ENCODE measurements at places on chromosomes 7 and 10. TPM values are rescaled to one million over a fixed set of nuclear protein-coding genes. Genes with fewer than 3 reads are reported as not detected.

DNA sequence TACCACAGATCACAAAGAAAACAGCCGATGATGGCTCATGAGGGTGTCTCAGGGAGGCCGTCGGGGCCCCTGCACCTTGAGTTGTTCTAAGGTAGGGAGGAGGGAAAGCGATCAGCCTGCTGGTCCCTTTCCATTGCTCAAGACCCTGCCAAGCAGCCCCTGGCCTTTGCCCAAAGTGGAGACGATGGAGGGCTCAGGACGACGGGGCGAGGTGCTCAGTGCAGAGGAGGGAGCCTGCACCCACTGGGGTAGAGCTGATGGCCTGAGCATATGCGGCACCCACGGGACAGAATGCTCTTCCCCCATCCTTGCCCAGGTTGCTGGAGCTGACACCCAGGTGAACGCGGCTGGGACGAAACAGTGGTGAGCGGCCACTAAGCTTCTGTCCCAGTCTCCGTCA lies 58.3 kb upstream of the FAM20C start:
- peaks cover 11% of the 10 kb centered on the region for H3K27me3 ChIP-seq
- no peak for DNase-seq
- H3K27ac ChIP-seq = no peak overlapping the region
- peaks cover 7% of the 10 kb centered on the region for H3K4me1 ChIP-seq
- H3K36me3 ChIP-seq = no peaks in the 10 kb centered on the region
- no peak overlapping the region for H3K4me3 ChIP-seq

DNA sequence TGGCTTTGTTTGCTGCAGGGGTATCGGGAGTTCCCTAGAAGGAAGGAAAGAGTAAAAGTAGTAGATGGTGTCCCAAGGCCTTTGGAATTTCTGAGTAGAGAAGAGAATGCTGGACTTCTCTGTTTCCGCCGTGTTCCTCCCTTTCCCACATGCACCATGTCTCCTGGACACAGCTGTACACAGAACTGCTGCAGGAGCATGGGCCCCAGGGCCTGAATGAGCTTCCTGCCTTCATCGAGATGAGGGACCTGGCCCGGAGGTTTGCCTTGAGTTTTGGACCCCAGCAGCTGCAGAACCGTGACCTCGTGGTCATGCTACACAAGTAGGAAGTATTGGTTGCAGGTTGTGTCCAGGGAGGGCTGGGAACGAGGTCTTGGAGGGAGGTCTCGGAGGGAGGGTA lies 15.3 kb upstream of the PVRIG start:
- no peak overlapping the region for H3K4me3 ChIP-seq
- H3K36me3 ChIP-seq = no peaks in the 10 kb centered on the region
- peaks cover 18% of the 10 kb centered on the region for H3K27me3 ChIP-seq
- DNase-seq = no peak

GRCh38 chr7:86485827-86486226 lies 157.9 kb upstream of the GRM3 start:
- H3K36me3 ChIP-seq = no peaks in the 10 kb centered on the region
- no peaks in the 10 kb centered on the region for H3K4me1 ChIP-seq
- no peaks in the 10 kb centered on the region for H3K27me3 ChIP-seq
- DNase-seq = no peak

- no peak overlapping the region for H3K27ac ChIP-seq
- H3K27me3 ChIP-seq = peaks cover 1% of the 10 kb centered on the region
- no peak for DNase-seq
Measured at GRCh38 chr7:55595511-55595910, 23.2 kb upstream of the VOPP1 start.

GRCh38 chr10:9302140-9302746 lies 1247.8 kb downstream of the GATA3 start:
- peak; percentile 53 for DNase-seq
- H3K4me1 ChIP-seq = no peaks in the 10 kb centered on the region
- no peaks in the 10 kb centered on the region for H3K27me3 ChIP-seq
- H3K36me3 ChIP-seq = no peaks in the 10 kb centered on the region

GRCh38 chr7:66768865-66769832 lies 28.6 kb downstream of the RABGEF1 start:
- H3K27me3 ChIP-seq = no peaks in the 10 kb centered on the region
- H3K4me3 ChIP-seq = no peak overlapping the region
- H3K4me1 ChIP-seq = peaks cover 14% of the 10 kb centered on the region
- no peak overlapping the region for H3K27ac ChIP-seq

CALML3 gene
- not detected for total RNA-seq

DNA sequence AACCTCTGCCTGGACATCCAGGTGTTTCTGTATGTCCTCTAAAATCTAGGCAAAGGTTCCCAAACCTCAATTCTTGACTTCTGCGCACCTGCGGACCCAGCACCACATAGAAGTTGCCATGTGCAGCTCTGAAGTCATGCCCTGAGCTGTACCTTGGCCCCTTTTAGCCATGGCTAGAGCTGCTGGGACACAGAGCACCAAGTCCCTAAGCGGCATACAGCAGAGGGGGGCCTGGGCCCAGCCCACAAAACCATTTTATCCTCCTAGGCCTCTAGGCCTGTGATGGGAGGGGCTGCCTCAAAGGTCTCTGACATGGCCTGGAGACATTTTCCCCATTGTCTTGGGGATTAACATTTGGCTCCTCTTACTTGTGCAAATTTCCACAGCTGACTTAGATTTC lies 14.6 kb downstream of the TMEM243 start:
- DNase-seq = no peak
- H3K4me3 ChIP-seq = no peak overlapping the region
- H3K36me3 ChIP-seq = peaks cover 14% of the 10 kb centered on the region
- H3K4me1 ChIP-seq = no peaks in the 10 kb centered on the region

- no peaks in the 10 kb centered on the region for H3K36me3 ChIP-seq
- H3K27me3 ChIP-seq = no peaks in the 10 kb centered on the region
- H3K4me3 ChIP-seq = no peak overlapping the region
- DNase-seq = peak; percentile 73
Measured at GRCh38 chr10:52353960-52354394, 39.9 kb downstream of the DKK1 start.

GRCh38 chr7:28203508-28204240 lies 23.1 kb upstream of the JAZF1 start:
- H3K4me1 ChIP-seq = peaks cover 4% of the 10 kb centered on the region
- H3K36me3 ChIP-seq = no peaks in the 10 kb centered on the region
- no peak overlapping the region for H3K4me3 ChIP-seq

CD36 gene
- total RNA-seq = 0.54 TPM

PDE6C gene
- not detected for total RNA-seq

NUTM2E gene
- total RNA-seq = not detected

- H3K27me3 ChIP-seq = peaks cover 61% of the 10 kb centered on the region
- no peaks in the 10 kb centered on the region for H3K4me1 ChIP-seq
- no peak overlapping the region for H3K4me3 ChIP-seq
- no peak overlapping the region for H3K27ac ChIP-seq
- no peaks in the 10 kb centered on the region for H3K36me3 ChIP-seq
Measured at GRCh38 chr7:151880688-151881087, 3.8 kb upstream of the PRKAG2 start.

NUDT1 gene
- 49.1 TPM for total RNA-seq

- H3K4me3 ChIP-seq = peak within 1 kb of the TSS; percentile 60
- H3K4me1 ChIP-seq = peaks cover 12% of the 10 kb centered on the region
- DNase-seq = peak; percentile 72
- H3K36me3 ChIP-seq = no peaks in the 10 kb centered on the region
Measured at GRCh38 chr10:61900829-61901792, at the start of gene ARID5B. Gene ARID5B (plus strand): TSS chr10:61901699. CDS start chr10:61901710, 11 bp downstream.

- peak; percentile 6 for DNase-seq
- H3K4me1 ChIP-seq = no peaks in the 10 kb centered on the region
- H3K4me3 ChIP-seq = no peak overlapping the region
- no peaks in the 10 kb centered on the region for H3K27me3 ChIP-seq
Measured at GRCh38 chr7:138125598-138126111, 49.4 kb downstream of the AKR1D1 start.

DNA sequence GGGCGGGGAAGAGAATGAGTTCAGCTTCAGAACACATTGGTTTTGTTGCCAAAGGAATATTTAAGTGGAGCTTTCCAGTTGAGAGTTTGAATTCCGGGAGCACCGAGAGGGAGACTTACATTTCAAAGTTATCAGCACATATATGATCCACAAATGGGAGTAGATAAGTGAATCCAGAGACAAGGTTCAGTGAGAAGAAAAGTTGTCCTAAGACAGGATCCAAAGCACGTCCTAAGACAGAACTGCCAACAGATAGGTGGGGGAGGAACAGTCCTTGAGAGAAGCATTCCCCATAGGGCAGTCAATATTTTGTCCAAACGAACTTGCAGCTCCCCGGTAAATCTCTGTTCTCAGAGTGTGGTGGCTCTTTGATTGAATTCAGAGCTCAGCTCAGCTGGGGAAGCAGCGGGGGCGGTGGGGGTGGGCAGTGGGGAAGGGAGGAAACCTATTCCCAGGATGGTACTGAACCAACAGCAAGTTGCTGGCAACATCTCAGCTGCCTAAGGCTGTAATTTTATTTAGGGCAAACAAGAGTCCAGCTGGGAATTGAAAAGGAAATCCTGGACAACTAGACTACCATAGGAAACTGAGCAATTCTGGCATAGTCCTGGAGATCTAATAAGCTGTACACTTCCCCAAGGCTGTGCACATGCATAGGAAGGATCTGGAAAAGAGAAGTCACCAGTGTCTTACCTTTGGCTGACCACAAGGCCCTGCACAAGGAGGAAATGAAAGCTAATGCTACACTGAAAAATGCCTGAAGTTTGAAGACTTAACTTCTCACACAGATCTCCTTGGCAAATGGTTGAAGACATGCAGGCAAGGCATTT lies 94.2 kb upstream of the CXCL12 start:
- no peak overlapping the region for H3K4me3 ChIP-seq
- peaks cover 2% of the 10 kb centered on the region for H3K27me3 ChIP-seq
- H3K27ac ChIP-seq = no peak overlapping the region
- H3K36me3 ChIP-seq = no peaks in the 10 kb centered on the region
- no peaks in the 10 kb centered on the region for H3K4me1 ChIP-seq

ZMYND11 gene
- 72.2 TPM for total RNA-seq

ADIRF gene
- 2.3 TPM for total RNA-seq

- H3K27ac ChIP-seq = no peak overlapping the region
- no peaks in the 10 kb centered on the region for H3K27me3 ChIP-seq
- peaks cover 47% of the 10 kb centered on the region for H3K36me3 ChIP-seq
Measured at GRCh38 chr10:11930312-11930978, 107.3 kb downstream of the PROSER2 start.

ENKUR gene
- total RNA-seq = not detected

DNA sequence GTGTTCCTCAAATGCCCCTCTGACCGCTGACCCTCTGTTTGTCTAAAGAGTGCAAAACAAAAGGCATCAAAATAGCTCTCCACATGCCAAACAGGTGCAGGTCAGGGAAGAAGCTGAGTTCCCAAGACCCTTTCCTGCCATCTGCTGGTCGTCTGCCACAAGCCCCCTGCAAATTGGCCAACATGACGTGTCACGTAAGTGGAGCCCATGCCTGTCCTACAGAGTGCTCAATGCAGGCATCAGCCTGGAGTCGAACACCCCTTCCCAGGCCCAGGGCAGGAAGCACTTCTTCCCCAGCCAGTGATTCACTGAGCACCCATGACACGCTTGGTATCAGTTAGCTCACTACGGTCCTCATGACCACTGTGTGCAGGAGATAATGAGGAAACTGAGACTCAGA lies 14.1 kb downstream of the TMEM72 start:
- H3K27me3 ChIP-seq = peaks cover 33% of the 10 kb centered on the region
- H3K36me3 ChIP-seq = no peaks in the 10 kb centered on the region
- no peak overlapping the region for H3K27ac ChIP-seq
- H3K4me1 ChIP-seq = no peaks in the 10 kb centered on the region
- peak; percentile 6 for DNase-seq

CTNNA3 gene
- total RNA-seq = 0.83 TPM

GRCh38 chr10:131630772-131631258 lies 270.0 kb upstream of the PPP2R2D start:
- no peak overlapping the region for H3K27ac ChIP-seq
- H3K4me1 ChIP-seq = no peaks in the 10 kb centered on the region
- no peak for DNase-seq

DNA sequence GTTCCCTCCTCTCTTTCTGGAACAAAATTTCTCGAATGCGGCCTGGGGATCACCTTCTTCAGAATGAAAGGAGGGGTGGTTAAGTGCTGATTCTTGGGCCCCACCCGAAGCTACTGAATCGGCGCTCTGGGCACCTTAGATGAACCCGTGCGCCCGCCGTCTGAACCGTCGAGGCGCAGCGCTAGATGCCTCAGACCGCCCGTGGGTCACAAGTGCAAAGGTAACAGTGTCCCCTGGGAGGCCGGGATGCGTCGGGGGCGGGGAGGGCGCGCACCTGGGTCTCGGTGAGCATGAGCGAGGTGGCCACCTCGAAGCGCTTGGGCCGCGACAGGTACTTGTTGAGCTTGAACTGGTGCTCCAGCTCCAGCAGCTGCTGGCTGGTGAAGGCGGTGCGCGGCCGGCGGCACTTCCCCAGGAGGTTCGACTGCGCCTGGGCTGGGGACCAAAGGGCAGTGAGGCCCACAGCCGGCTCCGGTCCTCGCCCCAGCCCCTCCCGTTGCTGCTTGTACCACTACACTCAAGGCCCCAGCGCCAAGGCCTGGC lies 4.2 kb downstream of the MNX1 start:
- H3K36me3 ChIP-seq = no peaks in the 10 kb centered on the region
- no peak overlapping the region for H3K4me3 ChIP-seq
- H3K4me1 ChIP-seq = no peaks in the 10 kb centered on the region
- no peak overlapping the region for H3K27ac ChIP-seq
- peaks cover 93% of the 10 kb centered on the region for H3K27me3 ChIP-seq

ACHE gene
- total RNA-seq = not detected

CADPS2 gene
- total RNA-seq = 0.54 TPM

DNA sequence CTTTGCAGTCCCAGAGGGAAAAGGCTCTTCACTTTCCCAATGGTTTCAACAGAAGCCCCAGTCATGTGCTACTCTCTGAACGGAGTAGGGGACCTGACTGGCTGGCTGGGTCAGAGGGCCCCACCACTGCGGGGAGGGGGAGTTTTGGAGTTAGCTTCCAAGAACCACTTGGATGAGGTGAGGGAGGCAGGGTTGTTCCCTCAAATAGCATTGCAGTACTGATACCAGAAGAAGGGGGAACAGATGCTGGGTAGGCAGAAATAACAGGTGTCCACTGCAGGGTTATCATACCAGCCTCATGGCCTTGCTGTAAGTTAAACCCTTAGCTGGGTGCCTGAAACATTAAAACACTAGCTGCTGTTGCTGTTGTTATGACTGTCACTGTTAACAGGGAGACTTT lies 131.3 kb downstream of the UBE2H start:
- H3K27me3 ChIP-seq = no peaks in the 10 kb centered on the region
- H3K36me3 ChIP-seq = no peaks in the 10 kb centered on the region
- no peak overlapping the region for H3K4me3 ChIP-seq
- H3K4me1 ChIP-seq = peaks cover 2% of the 10 kb centered on the region
- DNase-seq = no peak

DNA sequence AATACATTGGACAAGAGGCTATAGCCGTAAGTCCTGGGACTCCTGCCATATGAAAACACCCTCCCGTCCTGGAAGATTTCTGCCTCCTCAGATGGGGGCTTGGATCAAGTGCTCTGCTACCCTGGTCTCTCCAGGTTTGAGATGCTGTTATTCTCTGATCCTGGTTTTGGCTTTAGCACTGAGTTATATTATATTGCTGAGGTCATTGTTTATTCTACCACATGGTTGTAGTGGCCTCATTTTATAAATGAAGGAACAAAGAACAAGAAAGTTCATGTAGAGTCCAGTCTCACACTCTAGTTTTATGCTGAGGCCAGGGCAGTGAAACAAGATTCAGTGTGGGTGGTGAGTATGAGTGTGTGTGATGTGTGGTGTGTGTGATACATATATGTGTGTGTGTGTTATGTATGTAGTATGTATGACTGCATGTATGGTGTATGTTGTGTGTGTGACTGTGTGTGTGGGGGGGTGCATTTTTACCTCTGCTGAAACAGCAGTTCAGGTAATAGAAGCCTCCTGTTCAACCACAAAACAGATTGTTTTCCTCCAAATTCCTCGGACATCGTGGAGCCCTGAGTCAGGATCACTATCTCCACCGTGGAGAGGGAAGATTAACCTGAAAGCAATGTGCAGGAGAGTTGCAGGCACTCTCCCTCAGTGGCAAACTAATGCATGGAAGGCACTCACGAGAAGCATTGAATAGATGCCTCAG lies 80.7 kb downstream of the C7orf25 start:
- peak; percentile 44 for DNase-seq
- H3K4me3 ChIP-seq = no peak overlapping the region
- no peak overlapping the region for H3K27ac ChIP-seq
- no peaks in the 10 kb centered on the region for H3K36me3 ChIP-seq
- peaks cover 8% of the 10 kb centered on the region for H3K27me3 ChIP-seq

Measured in IMR-90 (cell line).